Vagina (tissue), 2 donors: ENCODE measurements at places on chromosomes 3 and 15.

DNA sequence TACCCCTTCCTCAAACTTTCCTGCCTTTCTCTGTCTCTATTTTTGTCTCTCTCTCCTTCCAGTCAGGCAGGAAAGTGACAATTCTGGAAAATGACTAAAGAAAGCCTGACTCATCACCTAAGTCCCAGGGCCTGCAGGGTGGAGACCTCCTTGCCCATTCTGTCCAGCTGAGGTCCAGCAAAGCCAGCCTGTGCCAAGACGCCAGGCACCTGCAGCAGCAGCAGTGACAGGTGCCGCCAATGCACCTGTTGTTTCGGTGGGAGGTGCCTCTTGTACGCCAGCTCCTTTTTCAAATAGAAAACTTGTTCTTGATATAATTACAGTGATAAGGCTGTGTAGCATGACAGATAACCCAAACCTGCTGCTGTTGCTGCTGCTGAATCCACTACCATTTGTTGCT is 501.3 kb downstream of the NTRK3 start:
- DNase-seq, result no peak

DNA sequence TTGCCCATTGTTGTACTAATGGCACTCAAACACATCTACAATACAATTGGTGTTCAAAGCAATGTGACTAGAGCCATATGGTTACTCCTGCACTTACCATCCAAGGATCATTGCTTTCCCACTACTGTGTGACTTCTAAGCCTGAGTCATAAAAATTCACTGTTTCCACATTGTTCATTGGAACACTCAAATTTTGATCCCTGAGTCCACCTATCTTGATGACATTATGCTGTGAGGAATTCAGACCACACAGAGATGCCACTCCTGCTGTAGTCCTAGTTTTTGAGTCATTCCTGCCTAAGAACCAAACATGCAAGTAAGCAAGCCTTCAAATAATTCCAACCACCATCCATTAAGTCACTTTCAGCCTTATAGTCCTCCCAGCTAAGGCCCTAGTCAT is 176.2 kb downstream of the EFHB start:
- DNase-seq, result no peak

DNA sequence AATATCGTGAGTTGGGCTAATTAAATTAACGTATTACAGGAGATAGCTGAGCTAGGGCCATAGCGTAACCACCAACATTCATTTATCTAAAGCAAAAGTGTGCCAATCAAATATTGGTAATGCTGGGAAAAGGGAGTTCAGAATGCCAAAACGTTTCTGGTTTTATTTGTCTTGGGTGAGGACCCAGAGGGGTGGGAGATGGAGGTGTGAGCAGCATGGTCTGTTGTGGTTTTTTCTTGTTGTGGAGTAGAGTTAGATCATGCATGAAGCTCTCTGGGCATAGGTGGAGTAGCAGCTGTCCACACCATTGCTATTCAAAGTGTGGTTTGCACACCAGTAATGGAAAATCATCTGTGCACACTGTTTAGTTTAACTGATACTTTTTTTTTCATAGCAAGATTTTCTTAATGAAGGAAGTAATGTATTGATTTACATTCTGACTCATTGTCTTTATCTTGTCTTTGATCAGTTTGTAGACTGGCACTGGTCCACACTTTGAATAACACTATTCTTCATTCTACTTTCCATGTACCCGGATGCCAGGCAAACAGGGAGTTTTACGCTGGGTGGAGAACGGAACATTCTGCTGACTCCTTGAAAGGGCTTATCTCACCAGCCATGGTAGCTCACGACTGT is 50.8 kb upstream of the CRTC3 start:
- DNase-seq, result no peak

- DNase-seq, result no peak
Observed at GRCh38 chr15:91752081-91752785, 101.3 kb upstream of the SLCO3A1 start.

DNA sequence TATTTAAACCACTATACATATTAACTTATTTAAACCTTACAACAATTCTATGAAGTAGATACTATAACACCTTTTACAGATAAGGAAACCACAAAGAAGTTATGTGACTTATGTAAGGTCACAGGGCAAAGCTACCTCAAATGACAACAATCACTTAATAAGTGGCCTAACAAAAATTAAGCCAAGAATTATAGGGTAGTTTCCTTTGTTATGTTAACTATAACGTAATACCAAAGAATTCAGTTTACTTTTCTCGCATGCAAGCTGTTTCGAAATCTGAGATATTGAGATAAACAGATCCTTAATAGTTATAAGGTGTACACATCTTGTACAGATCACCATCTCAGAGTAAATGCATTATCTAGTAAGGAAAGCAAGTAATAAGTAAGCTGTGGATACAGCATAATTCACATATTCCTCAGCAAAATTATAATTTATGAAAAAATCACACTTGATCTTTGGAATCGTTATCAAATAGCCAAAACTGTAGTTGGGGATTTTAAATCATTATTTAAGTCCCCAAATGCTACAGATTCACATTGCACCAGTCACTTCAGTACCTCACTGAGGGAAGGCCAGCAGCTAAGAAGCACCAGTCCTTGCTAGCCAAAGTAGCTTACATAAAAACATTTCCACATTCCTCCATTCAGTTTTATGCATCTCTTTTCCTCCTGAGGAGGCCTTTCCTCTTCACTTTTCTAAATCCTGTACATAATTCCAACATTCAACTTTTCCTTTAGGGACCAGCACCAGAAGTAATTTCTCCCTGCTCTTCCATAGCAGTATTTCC is 226.8 kb downstream of the TBC1D5 start:
- DNase-seq, result no peak

DNA sequence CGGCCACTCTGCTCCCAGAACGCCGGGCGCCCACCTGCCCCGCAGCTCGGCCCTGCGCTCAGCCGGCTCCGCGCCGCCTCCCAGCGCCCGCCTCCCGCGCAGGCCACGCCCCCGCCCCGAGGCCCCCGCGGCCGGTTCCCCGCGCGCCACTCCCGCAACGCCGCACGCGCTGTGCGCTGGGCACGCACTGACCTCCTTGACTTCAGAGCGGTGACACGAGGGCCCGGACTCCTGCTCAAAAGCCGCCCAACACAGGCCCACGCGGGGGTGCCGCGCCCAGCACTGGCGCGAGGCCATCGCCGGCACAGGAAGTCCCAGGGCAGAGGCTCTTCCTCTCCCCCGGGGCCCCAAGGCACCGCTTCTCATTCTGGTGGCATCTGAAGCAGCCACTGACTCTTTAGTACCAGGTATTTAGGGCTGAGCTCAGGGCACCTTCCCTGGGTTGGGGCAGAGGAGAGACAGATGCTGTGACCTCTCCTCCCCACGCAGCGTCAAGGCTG is 12.4 kb downstream of the TNK2 start:
- no peak for DNase-seq

DNA sequence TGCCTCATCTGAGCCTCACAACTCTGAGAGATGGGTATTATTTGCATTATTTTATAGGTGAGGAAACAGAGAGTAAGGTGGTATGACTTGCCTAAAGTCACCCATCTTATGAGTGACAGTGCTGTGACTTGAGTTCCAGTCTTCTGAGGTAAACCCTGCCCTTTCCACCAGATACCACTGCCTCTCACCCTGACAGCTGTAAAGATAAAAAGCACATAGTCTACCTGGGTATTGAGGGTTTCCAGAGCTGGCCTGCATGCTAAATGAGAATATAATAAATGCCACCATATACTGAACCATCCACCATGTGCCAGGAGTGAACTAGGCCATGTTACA is 25.6 kb downstream of the RASGRP1 start:
- no peak for DNase-seq

DNA sequence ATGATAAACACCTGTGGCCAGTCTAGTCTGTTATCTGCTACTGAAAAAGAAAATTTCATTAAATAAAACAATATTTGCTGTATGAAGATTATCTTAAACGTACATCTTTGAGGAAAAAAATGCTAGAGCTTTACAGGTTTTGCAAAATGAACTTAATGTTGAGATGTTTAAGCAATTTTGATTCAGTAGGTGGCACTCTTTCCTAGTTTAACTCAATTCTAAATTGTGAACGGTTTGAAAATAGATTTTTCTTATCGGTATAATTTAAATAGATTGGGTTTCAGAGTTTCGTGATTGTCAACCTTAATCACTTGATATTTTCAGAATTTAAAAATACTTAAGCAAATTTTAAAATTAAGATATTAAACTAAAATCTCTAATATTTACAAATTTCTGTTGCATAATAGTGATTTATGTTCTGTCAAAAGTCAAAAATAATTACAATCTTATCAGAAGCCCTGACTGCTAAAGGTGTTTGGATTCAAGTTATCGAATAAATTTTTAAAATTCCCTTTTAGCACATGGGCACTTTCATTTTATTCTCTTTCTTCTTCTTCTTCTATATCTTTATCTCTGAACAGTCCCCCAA is 7.0 kb upstream of the RNF111 start:
- DNase-seq, result no peak

- no peak for DNase-seq
Observed at GRCh38 chr3:13022348-13023234, 50.6 kb downstream of the IQSEC1 start.

DNA sequence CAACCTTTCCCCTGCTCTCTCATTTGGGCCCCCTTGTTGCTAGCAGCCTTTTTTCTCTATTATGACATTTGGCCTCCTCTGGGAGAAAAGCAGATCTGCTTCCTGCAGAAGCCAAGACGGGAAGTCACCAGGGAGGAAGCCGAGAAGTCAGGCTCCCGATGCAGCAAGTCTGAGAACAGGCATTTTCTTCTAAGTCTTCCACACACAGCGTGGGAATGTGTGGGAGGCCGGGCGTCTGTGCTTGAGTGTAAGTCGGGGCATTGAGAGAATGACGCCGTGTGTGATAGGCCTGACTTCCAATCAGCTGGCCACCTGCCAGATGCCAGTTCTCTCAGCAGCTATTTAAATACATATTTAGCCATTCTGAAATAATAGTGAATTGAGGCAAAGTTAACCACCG is 75.8 kb upstream of the FAM98B start:
- DNase-seq, result no peak

DNA sequence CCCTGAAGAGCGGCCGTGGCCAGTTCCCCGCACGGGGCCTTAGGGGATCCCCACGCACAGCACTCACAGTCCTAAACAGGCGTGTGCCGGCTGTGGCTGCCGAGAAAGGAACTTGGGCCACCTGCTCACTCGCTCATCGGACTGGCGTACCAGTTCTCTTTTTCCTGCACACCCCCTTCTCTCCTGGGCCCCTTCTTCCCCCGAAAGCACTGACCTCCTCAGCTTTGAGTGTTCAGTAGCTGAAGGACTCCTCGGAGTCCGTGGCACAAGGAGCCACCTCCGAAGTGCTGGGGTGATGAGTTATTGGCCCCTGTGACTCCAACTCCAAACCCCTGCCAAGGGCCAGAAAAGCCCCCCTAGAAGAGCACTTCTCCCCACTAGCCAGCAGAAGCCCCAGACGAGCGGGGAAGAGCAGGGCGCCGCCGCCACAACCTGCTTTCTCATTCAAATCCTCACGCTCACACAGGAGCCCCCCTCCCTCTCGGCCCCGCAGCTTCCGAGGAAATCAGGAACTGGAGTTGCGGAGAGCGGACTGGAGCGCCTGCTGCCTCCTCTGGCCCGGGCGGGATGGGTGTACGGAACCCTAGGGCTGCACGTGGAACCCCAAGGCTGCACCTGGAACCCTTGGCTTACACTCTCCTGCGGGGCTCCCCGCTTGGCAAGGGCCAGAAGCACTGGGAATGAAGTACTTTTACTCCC is at the start of gene PLCH1:
Gene PLCH1 (minus strand): TSS at position 446 of the 699 bp plus-strand sequence. CDS start 40,847 bp downstream, outside the sequence.
- DNase-seq, result no peak

DNA sequence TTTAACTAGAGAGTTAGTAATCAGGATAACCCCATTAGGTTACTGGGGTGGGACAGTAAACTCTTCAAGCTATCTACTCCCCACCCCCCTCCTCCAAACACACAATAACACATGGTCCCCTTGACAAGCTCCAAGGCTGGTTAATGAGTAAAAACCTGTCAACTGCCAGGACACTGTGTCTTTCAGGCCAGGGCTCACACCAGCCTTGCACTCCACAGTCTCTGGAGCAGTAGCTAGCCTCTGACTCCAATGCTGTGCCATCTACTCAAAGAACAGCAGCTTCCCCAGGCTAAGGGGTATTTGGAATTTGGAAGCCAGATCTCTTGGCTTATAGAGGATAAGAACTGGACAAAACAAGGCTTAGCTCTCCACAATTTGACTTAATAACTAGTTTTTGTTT is 115.8 kb downstream of the LRIG1 start:
- DNase-seq, result peak; percentile 12

- DNase-seq, result no peak
Observed at GRCh38 chr15:94023531-94023930, 207.8 kb upstream of the MCTP2 start.
